Panc1 (cell line): ENCODE measurements at places on chromosomes 12 and 14. TPM values are rescaled to one million over a fixed set of nuclear protein-coding genes. Genes with fewer than 3 reads are reported as not detected.

DNA sequence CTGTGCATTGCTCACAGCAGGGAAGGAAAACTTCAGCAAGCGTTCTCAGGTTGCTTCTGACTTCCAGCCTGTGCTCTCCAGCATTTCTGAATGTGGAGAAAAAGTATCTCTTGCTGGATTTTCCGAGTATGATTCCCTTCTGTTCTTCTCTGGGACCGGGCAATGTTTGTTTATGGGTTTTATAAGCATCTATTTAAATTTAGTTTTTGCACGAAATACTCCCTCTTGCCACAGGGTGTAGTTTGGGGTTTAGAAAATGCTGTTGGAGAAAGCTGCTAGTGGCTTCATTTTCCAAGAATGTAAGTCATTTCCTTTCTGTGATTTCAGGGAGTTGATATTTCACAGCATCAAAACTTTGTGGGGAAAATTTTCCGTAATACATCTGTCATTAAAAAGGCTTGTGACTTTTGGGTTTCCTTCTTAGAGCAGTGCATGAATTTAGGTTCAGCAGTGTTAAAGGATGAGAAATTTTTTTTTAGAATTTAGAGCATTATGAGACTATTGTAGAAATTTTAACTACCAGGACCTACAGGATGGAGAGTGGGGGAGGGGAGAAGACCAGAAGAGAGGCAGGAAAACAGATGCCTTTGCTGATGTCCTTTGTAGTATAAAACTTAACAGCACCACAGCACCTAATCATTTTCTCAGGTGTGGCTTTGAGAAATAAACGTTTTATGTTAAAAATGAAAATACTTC, 1.5 kb downstream of the FRMD6 start:
- peak; percentile 54 for DNase-seq

FAM181A gene
- total RNA-seq, result not detected

SLC39A5 gene
- total RNA-seq, result 0.23 TPM

LRRC43 gene
- 1.5 TPM for total RNA-seq
